Left kidney (tissue), 8 donors: ENCODE measurements at places on chromosomes 16 and 17.
A peak's percentile ranks its signal among the peaks of the same experiment; 100 is the strongest.

DNA sequence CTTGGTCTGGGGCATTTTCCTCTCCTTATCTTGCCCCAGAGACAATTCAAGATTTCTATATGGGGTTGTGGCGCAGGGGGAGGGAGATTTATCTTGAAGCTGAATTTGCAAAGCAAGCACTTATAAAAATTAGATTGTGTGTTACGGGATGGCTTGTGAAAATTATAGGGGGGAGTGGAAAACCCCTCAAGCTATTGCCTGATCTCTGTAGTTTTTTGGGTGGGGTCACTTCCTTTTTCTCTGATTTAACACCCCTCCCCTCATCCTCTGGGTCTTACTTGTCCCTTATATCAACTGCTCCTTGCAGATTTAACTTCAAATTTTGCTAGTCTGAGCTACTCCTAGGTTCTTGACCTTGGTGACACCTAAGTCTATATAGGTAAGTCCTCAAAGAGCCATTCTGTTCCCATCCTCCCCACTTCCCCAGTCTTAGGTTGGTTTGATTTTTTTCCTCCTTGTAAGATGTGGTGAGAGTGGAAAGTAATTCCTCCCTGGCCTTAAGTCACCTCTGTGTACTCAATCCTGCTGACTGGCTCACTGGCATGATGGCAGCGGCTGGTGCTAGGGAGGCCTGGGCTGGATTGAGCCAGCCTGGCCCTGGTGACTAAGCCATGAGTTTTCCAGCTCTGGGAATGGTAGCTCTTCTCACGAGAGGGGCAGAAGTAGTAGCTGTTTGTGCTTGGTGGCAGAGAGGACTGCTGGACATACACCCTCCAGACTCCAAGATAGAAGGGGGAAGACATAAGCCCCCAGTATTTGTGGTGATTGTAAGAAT is 2.3 kb downstream of the ARL4D start:
- DNase-seq: no peak

DNA sequence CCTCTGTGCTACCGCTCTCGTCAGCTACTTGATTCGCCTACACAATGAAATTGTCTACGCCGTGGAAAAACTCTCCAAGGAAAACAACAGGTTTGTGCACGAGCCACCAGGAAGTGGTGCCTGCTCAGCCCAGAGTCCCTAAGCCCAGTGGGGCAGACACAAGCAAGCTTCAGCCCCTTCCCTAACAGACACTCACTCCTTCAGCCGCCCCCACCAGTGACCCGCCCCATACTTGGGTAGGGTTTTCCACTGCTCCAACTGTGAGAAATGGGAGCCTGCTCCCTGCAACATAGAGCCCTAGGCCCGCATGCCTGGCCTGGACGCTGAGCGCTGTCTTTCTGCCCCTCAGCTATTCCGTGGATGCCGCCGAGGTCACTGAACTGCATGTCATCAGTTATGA is 28.6 kb upstream of the ENDOV start:
- no peak for DNase-seq

DNA sequence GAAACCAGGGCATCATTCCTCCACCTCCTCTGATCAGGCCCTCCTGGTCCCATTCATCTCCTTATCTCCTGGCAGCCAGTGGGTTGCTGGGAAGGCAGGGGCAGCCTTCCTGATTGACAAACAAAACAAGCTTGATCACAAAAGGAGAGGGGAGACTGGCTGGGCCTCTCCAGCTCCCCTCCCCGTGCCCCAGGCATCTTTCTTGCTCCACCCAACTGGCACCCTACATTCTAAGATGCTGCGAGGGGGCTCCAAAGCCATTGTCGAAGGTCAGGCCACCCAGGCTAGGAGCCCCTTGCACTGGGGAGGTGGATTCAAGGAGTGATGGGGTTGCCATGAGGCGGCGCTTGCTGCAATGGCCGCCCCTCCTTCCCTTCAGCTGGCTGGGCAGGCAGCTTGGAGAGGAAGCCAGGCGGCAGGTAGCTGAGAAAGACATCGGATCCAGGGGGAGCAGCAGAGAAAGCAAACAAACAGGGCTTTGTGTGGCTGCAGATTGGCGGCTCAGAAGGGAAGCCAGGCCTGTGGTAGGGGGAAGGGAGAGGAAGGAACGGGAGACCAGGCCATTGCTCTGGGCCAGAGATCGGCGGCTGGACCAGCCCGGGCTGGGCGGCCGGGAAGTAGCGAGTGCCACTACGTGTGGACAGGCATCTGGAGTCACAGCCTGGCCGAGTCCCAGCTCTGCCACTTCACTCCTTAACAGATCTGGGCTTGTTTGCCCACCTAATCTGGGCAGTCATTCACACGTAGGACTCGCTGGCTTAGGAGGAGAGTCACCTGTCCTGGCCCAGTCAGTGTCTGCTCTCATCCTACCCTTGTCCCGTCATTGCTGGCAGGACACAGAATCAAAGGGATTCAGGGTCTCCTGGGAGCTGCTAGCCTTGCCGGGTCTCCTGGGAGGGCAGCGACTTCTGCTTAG is 12.3 kb downstream of the RAI1 start:
- DNase-seq: no peak

DNA sequence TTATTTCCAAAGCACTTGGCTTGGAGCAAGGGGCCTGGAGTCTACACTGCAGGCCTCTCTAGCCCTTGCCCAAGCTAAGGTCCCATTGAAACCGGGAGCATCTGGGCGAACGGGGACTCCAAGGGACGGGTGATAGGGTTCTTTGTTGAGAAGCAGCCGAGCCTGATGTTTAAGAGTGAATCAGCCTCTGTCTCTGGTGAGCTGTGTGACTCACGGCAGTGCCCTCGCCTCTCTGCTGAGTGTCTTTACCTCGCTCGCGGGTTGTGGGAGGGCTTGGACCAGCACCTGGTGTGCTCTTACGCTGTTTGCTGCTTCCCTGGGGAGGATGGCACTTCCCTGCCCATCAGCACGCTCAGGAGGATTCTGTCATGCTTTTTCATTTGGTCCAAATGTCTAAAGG is 1.3 kb downstream of the HGS start:
- no peak for DNase-seq

DNA sequence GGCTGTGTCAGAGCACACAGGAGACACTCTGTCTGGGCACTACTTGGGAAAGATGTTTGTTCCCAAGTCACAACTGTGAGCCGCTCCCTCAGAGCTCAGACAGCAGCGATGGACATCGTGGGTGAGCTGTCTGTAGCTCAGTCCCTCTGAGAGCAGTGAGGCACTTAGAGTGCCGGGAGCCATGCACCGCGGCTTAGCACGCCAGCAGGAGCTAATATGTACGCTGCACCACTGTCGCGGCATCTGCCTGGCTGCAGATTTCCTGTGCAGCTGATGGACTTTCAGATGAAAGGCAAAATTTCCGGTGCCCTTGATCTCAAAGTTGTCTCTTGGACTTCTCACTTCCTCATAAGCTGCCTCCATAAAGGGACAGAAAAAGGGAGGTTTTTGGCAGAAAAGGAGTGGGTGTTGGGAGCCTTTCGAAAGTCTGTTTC is 92.8 kb upstream of the ZNF469 start:
- no peak for DNase-seq

GRCh38 chr17:81580481-81580880 is 28.3 kb upstream of the FAAP100 start:
- DNase-seq: no peak

- no peak for DNase-seq
Observed at GRCh38 chr17:78665952-78666920, 89.0 kb upstream of the DNAH17 start.

DNA sequence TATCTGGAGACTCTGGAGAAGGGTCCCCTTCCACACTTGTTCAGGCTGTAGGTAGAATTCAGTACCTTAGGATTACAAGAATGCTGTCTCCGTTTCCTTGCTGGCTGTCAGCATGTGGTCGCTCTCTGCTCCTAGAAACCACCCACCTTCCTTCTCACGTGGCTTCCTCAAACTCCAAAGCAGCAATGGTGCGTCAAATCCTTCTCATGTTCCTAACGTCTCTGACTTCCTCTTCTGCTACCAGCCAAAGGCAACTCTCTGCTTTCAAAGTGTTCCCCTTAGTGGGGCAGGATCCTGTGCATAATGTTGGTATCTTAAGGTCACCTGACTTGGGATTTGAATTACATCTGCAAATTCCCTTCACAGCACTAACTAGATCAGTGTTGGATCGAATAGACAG is 30.9 kb upstream of the DYNLRB2 start:
- no peak for DNase-seq

- no peak for DNase-seq
Observed at GRCh38 chr17:69834494-69834893, 240.5 kb upstream of the KCNJ16 start.

DNA sequence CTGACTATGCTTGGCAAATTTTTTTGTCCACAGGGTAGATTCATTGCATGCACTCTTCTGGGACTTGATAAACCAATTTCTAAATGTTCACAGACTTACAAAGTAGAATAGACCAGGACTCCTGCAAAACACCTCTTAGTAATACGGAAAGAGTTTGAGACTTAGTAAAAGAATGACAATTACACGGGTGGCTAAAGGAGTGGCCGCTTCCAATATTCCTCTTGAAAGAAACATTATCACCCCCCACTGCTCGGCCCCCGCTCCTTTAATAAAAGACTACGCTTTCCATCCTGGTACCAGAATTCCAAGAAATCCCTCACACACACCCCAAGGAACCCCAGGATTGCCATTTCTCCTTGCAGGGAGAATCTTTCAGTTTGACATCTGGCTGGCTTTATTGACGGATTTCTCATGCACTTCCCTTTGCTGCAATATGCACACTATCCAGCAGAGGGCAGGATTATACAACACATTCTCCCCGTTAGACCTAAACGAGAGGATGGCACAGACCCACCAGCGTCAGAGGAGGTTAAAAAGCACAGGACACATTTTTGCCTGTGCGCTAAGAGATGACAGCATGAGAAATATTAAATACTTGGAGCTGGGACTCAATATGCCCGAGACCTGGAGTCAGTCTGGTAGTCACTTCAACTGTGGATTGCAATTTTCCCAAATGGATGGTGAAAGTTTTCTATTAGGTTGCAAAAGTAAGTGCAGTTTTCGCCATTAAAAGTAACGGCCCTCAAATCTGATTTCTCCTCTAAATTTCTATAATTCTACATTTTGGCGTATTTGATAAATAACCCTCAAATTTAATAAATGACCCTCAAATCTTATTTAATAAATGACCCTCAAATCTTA is 46.6 kb upstream of the NUDT7 start:
- DNase-seq: peak; percentile 73

- peak; percentile 32 for DNase-seq
Observed at GRCh38 chr17:73952480-73953205, 250.8 kb upstream of the RPL38 start.

DNA sequence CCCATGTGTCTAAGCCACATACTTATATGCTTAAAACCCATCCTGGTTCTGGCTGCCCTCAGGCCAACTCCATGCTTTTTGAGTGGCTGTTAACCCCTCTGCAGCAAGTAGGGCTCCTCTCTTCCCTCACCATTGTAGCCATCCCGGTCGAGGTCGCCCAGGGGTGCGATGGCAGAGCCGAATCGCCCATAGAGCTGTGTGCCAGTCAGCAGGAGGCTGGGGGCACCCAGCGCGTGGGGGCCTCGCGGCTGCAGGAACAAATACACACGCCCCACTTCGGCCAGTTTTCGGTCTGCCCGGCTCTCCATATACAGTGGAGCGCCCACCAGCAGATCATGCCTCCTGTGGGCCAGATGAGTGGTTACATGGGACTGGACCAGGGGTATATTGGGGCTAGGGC is 6.1 kb downstream of the ITGA2B start:
- DNase-seq: no peak

DNA sequence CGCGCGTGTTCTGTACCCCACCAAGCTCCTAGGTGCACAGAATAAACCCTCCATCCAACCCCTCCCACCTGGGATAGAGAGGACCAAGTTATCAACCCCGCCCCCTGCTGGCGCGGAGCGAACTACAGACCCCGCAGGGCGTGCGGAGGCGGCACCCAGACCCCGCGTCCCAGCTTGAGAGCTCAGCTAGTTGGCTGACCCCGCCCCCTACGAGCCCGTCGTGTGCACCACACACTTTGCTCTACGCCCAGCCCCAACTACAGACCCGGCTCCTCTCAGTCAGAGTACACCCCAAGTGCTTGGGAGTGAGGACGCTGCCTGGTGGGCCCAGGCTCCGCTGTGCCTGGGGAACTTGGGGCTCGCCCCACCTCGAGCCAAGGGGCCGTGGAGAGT is 1.5 kb downstream of the GRIN2A start:
- peak; percentile 63 for DNase-seq

DNA sequence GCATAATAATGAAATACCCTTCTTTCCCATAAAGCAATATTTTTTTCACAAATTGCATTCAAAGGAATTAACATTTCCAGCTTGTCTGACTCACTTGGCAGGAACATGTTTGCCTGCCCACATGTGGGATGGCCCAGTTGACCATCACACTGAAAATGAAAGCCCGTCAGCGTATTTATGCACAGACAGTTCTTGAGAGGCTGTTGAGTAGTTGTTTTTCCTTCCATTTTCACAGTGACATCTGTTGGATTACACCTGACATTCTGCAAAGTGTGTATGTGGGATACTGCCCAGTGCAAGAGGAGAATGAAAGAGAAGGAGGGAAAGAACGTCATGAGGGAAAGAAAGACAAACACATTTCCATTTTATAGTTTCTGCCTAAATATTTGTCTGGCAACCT is 29.7 kb downstream of the HS3ST4 start:
- DNase-seq: no peak

- no peak for DNase-seq
Observed at GRCh38 chr17:76493505-76494167, 7.6 kb downstream of the RHBDF2 start.

- no peak for DNase-seq
Observed at GRCh38 chr16:85615014-85615851, 2.1 kb downstream of the GSE1 start.

GRCh38 chr17:12316021-12316420 is 295.3 kb downstream of the MAP2K4 start:
- DNase-seq: no peak

GRCh38 chr17:48416971-48417370 is 13.0 kb downstream of the SKAP1 start:
- DNase-seq: no peak

- no peak for DNase-seq
Observed at GRCh38 chr16:11301645-11302501, 20.7 kb upstream of the PRM1 start.

- no peak for DNase-seq
Observed at GRCh38 chr16:85453194-85453678, 159.9 kb upstream of the GSE1 start.

DNA sequence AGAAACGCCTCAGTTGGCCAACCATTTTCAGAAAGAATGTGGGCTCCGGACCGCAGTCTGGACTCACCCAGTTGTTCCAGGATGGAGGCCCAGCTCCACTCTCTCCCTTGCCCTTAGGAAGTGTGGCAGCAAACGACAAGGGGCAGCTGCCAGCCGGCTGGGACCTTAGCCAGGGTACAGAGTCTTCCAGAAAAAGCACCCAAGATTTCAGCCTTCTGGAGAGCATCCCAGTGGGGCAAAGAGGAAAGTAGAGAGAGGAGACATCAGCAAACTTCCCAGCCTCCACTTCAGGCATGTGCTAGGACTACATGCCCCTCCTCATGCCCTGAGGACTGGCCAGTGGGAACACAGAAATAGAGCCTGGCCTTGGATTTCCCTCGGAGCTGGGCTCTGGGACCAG is 56.8 kb upstream of the SCNN1B start:
- no peak for DNase-seq

GRCh38 chr17:44022246-44022645 is 7.5 kb upstream of the TMEM101 start:
- no peak for DNase-seq

GRCh38 chr17:67164302-67164701 is 80.7 kb downstream of the HELZ start:
- no peak for DNase-seq

GRCh38 chr17:37059493-37059892 is 110.7 kb downstream of the AATF start:
- DNase-seq: no peak
